ENCODE measurements at places on chromosomes 13 and 19.

DNA sequence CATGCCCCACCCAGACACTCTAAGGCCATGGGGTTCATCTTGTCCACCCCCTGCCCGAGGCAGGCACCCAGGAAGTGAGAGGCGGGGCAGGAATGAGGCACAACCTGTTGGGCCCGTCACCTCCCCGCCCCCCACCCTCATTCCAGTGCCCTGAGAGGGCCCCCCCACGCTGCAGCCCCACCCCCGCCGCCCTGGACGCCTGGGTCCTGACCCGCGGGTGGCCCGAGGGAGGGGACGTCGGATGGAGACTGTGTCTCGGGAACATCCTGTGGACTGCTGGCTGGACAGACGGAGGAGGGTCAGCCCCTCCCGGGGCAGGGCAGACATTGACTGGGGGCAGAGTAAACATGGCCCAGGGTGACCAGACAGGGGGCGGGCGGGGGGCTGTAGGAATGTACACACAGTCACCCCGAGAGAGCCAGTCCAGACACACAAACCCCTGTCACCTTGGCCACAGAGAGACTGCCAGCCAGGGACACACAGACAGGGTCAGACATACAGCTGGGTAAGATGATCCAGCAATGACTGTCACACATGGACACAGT is 7.4 kb upstream of the JUNB start:
- no peak for DNase-seq

DNA sequence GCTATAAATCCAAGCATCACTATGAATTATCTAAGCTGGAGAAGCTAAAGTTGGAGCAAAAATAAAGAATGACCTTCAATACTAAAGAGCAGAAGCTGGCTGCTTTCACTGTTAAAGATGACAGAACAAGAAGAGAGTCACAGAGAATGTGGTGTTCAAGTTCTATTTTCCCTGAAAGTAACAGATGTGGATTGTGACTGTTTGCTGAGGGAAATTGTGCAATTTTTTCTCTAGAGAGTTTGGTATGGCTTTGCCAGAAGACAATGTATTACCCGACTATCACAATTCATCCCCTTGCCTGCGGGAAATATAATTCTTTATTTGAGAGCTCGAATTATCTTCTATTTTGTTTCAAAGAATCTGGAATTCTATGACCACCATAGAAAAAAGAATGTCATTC is 83.1 kb downstream of the TNFSF13B start:
- no peak for DNase-seq

- no peak for DNase-seq
These were observed 64.0 kb downstream of the SERP2 start for GRCh38 chr13:44437356-44438233.

DNA sequence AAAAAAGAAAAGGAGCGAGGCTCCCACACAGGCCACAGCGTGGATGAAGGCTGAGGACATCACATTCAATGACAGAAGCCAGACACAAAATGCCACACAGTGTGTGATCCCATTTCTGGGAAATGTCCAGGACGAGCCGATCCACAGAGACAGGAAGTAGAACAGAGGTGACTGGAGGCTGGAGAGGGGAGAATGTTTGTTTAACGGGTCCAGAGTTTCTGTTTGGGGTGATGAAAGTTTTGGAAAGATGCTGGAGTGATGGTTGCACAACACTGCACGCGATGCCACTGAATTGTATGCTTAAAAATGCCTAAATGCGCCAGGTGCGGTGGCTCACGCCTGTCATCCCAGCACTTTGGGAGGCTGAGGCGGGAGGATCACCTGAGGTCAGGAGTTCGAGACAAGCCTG is 650 bp upstream of the FUT5 start:
- no peak for DNase-seq

- DNase-seq, result no peak
These were observed 109.2 kb upstream of the USP29 start for GRCh38 chr19:57010541-57010940.

GRCh38 chr13:72208112-72208645 is 341.2 kb upstream of the DACH1 start:
- no peak for DNase-seq

GRCh38 chr13:31773538-31773937 is 34.2 kb downstream of the RXFP2 start:
- DNase-seq, result no peak

DNA sequence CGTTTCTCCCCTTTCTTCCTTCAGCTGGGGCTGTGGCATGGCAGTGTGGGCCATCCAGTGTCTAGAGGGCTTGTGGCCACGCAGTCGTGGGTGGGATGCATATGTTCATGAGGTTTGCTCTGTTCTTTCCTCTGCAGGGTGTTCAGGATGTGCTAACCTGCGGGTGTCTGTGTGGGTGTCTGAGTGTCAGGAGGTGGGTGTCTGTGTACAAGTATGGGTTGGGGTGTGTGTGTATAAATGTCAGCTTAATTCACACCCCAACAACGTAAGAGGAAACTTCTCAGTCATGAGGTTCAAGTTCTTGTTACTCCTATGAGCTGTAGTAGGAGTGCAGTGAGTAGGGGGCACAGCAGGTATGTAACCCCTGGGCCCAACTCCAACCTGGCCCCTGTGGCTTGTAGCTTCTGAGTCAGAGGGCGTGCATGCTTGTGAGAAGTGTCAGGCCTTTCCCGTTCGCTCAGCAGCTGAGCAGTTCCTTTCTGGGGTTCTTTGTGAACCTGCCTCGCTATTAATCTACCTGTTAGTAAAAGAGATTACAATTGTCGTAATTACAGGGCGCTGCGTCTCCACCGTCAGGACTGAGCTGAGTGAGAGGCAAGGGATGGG is 49.1 kb downstream of the NFIX start:
- DNase-seq, result no peak

- DNase-seq, result peak; percentile 44
These were observed 36.4 kb upstream of the NANOS3 start for GRCh38 chr19:13840305-13841085.

DNA sequence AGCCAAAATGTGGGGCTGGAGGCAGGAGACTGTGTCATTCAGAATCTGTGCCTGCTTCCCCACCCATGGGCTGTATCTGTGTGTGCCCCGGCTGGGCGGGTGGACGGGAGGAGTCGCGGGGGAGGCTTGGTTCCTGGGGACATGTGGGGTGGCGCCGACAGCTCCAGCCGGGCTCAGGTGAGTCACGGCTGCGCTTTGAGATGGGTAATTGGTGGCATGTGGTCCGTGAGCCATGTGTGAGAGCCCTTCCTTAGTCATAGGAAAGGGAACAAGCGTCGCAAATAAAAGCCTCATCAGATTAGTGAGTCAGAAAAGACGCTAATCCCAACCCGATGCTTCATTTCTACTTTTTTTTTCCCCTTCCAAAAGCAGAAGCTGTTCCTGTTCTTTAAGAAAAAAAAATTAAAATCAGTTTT is 118.6 kb upstream of the ZNF536 start:
- DNase-seq, result no peak

DNA sequence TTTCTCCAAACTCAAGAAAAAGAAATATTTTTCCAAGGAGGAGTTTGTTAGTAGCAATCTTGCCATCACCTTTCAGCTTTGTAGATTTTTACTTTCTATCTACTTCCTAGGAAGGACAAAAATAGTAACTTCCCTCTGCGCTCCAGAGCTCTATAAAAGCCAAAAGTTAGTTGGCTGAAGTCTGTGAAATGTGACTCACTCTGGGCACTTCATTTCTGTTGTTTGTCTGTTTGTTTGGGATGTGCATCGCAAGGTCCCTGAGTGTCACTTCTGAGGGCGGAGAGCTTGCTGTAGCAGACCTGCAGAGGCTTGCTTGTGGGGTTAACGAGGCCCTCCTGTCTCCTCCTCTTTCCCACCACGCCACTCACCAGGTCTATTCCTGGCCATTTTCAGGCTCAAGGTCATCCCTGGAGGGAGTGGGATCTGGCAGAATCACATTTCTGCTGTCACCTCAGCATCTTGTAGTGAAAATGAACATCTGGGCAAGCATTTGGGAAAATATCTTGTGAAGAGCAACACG is 307.6 kb downstream of the GPC6 start:
- DNase-seq, result no peak

- DNase-seq, result no peak
These were observed 31.4 kb downstream of the NFIX start for GRCh38 chr19:13026462-13027370.

DNA sequence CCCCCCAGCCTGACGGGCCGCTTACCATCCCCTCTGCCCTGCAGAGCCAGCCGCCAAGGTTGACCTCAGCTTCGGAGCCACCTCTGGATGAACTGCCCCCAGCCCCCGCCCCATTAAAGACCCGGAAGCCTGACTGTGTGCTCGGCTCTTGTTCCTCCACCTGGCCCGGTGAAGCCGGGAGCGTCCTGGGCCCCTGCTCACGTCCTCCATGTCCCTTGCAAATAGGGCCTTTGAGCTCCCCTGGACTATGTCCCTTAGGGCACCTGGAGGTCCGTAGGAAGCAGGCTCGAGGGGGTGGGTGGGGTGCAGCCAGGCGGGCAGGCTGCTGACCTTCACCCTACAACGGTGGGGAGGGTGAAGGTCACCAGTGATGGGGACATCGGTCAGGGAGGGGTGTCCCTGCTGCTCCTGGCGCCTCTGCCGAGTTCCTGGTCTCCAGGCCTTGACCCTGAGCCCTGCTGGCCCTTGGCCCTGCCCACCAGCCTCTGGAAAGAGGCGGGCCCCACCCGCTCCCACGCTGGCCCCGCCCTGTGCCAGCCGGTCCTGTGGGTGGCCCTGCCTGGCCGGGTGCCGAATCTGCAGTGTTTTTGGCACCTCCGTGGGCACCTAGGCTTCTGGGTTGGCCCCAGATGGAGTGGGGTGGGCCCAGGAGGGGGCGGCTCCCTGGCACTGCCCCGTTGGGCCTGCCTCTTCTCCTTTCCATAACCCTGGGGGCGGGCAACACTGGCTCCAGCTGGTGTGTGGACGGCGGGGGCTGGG is 3.3 kb downstream of the ATP5F1D start:
- no peak for DNase-seq

DNA sequence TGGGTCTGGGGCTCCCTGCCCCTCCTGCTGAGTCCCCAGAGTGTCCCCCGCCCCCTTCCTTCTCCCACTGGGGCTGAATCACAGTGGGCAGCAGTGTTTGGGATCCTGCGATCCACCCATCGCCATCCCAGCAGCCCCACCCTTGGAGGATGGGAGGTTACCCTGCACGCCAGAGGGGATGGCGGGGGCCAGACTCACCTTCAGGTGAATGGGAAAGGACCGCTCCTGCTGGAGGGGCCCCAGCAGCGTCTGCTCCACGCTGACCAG is 569 bp downstream of the DLEU7 start:
- no peak for DNase-seq

GRCh38 chr19:48985711-48986110 is 7.4 kb downstream of the GYS1 start:
- DNase-seq, result no peak

- DNase-seq, result no peak
These were observed 2.5 kb downstream of the LYL1 start for GRCh38 chr19:13100031-13100588.

GRCh38 chr19:44142059-44142433 is 692 bp downstream of the ZNF234 start:
- DNase-seq, result no peak

GRCh38 chr19:45560686-45561085 is 23.9 kb downstream of the OPA3 start:
- no peak for DNase-seq

DNA sequence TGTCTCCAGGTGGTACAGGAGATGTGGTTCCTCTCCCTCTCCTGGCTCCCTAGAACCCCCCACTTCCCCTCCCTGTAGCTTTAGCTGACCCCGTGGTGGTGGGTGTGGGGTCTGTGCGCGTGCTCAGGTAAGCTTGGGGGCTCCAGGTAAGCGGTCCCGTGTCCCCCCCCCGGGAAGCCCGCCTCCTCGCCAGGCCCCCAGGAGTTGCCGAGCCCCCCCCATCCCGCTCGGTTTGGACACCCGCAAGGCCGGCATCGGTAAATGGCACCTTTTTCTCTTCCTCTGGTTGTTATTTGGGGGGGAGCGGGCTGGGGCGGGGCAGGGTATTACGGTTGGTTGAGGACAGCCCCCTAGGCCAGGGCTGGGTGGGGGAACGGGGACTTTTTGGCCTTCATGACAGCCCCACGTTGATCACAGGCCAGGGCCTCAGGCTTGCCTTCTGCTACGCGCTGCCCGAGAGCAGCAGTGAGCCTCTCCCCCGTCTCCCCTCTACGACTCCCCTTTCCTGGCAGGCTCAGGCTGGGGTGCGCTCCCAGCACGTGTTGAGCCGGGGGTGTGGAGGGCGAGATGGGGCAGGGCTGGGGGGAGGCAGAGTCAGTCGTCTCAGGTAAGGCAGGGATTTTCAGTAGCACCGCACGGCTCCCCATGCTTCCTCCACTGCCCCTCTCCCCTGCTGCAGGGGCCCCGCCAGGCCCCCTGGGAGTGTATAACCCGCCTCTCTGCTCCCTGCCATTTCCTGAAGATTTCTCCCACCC is 10.7 kb upstream of the LIN7B start:
- no peak for DNase-seq

DNA sequence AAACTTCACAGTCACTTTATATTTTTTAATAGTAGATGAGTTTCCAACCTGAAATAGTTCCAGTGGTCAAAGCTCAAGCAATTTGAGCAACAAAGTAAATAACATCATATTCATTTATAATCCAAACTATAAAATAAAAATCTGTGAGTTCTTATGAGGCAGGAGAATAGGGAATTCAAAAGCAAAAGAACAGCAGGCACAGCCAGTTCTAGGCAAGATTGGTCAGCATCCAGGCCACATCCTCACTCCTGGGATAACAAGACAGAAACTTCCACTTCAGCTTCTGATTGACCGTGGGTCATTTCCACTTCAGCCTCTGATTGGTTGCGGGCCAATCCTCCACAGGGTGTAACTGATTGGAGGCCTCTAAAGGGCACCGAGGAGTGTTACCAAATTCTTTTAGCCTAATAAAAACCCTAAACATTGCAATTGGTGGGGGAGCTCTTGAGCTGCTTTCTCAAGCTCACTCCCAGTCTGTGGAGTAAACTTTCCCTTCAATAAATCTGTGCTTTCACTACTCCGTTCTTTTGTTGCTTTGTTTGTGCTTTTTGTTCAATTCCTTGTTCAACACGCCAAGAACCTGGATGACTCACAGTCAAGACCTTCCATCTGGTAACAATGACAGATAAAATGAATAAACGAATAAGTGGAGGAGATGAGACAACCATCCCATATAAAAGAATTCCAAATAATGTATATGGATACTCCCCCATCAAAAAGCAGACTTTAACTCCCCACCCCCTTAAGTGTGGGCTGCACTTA is 42.6 kb upstream of the AMER2 start:
- DNase-seq, result no peak

DNA sequence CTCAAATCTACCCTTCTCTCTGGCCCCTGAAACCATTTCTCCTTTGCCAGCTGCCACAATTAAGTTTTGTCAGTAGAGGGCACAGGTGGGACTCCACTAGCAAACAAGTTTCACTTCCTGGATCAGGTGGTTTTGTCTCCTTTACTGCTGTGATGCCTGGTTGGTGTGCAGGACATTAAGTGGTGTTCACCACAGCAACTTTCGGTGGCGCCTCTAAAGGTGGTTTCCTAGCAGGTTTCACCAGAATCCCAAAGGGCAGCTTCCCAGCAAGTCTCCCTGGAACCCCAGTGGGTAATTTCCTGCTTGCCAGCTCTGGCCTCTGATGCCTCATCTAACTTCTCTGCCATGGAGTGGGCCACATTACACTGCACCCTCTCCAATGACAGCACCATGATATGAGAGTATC is 16.6 kb downstream of the MED4 start:
- no peak for DNase-seq

- DNase-seq, result no peak
These were observed 52.1 kb upstream of the SOX1 start for GRCh38 chr13:112014857-112015256.

All from GOT3 (cell line).